Activated T-cell treated with anti-CD3 and anti-CD28 coated beads, Interleukin-2, amount 50 U/mL, for 72 hours (primary cell): ENCODE measurements at places on chromosomes 2 and 18.

DNA sequence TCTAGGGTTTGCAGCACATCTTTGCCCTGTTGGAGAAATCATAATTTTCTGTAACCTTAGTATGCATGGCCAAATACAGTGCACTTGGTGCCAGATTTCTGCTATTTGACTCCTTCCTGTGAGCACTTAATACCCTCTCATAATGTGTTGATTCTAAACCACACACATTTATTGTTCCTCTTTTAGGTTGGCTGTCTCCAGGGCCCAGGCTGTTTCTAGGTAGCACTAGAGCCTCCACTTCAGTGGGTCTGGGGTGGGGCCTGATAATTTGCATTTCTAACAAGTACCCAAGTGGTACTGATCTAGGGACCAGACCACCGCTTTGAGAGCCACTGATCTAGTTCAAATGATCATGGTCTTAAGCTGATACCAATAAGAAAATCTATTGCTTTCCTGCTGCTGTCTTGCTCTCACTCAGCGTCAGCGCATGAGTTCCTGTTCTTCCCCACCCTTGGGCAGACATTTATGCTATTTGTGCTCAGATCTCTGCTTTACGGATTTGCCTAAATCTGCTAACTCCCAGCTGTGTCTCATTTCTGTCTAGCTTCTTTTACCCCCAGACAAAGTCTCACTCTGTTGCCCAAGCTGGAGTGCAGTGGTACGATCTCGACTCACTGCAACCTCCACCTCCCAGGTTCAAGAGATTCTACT is 7.4 kb downstream of the PTRHD1 start:
- DNase-seq, result no peak

DNA sequence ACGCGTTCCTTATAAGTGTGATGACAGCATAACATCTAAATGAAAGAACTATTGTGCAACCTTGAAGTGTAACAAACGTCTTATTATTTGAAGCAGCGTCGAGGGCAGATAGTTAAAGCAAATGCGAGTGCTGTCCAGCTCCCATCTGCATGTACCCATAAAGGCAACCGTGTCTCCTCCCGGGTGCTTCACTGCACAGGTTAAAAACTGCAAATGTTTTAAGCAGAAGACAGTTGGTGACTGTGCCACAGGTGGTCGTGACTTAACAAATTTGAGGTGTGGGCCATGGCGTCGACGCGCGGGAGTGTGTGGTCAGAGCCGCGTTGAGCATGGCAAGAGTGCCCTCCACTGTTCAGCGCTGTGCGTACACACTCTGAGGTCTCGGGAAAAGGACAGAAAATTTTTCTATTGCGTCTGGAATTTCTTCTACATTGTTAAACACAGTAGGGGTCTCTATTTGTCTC is 6.4 kb downstream of the SALL3 start:
- no peak for DNase-seq

DNA sequence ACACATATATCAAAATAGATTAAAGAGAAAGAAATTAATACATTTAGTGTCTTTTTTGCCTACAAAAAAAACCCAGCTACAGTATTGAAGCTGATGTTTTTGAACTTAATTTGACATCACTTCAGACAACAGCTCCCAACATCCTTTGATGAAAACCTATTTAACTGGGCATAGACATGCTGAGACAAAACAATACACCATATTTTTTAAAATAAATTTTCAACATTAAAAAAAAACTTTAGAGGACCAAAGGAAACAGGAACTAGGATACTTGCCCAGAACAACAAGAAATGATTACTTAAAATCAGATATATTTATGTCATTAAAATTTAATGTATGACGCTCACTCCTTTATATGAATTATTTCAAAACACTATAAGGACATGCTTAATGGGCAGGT is 178.1 kb downstream of the MREG start:
- DNase-seq, result no peak

DNA sequence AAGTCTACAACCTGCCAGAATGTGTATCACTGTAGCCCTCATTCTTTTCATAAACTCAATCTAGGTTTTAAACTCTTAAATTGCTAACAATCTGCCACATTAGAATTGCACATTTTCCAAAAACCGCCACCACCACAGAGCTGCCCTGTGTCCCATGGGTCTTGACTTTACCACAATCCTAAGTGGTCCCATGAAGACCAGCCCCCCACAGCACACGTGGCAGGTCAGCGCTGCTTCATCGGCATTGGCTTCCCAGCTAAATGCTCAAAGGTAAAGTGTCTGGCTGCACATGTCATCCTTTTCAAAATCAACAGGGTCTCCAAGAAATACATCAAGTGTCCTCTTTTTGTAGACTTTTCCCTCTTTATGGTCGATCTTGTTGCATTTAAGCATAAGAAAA is 2.4 kb downstream of the TBC1D8 start:
- DNase-seq, result no peak

GRCh38 chr2:155368934-155369333 is 670.4 kb downstream of the KCNJ3 start:
- no peak for DNase-seq
